ENCODE measurements at places on chromosomes 6 and 20.

DNA sequence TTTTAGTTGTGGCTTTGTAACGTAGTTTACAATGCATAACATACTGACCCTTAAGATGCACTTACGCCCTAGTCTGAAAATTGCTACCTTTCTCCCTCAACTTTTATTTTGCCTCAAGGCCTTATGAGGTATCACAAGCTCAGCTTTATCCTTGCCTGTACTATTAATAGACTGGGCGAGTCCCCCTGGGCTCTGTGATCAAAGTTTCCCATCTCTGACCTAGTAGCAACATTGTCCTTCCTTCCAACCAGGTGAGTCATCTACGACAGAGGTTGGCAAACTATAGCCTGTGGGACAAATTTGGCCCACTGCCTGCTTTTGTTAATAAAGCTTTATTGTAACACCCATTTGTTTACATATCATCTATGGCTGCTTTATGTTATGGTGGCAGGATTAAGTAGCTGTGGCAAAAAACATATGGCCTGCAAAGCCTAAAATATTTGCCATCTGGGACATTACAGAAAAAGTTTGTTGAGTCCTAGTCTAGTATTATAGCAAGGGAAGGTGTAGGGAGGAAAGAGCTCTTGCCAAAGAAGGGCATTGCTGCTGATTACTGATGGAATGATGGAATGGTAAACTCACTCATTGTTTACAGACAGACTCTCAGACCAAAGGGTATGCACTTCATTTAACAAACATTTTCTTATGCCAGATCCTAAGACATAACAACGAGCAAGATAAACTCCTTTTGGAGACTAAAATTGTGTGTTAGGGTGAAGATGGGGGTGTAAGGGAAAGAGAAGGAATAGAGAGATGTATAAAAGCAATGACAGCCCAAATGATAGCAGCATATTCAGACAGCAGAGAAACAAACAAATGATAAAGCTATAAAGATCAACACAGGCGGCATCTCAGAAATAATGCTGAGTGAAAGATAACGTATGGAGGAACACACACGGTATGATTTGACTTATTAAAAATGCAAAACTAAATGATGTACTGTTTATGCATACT lies 74.2 kb downstream of the SLC22A23 start:
- DNase-seq: no peak

- no peak for DNase-seq
Measured at GRCh38 chr20:24866008-24866407, 83.1 kb upstream of the CST7 start.

GRCh38 chr6:125431971-125432370 lies 130.2 kb upstream of the HDDC2 start:
- DNase-seq: no peak

DNA sequence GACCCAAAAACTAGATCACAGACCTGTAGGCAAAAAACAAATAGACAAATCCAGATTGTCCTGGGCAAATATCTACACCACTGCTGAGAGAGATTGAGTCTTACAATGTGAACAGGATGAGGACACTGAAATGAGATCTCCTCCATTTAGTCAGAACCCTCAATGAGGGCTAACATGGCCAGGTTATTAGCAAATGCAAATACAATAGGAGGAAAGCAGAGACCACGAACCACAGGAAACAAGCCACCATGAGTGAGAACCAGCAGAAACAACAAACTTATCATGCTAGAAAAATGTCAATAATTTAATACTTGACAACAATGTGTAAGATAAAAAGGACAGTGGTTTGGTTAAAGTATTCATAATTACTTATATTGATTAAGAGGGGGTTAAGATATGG lies 162.8 kb downstream of the SYNE1 start:
- DNase-seq: no peak

DNA sequence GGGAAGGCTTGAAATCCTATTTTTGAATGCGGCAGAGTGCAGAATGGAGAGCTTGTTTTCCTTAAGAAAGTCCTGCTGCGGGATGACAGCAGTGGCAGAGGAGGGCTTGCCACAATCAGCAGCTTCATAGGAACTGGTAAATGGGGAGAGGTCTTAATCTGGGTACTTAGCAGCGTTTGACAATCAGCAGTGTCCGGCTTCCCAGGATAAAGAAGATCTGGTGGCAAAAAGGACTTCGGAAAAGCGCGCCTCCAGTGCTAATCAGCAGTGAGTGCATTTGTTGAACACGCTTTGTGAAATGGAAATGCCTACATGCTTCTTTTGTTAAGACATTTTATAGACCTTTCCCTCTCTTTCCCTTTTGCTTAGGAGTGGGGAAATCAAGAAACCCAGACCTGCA lies 735.7 kb downstream of the QKI start:
- no peak for DNase-seq

GRCh38 chr20:2729791-2730190 lies 37.2 kb downstream of the EBF4 start:
- no peak for DNase-seq

All from amygdala (tissue), 56 donors.